ENCODE measurements at places on chromosomes 5 and 9.
A peak's percentile ranks its signal among the peaks of the same experiment; 100 is the strongest.

DNA sequence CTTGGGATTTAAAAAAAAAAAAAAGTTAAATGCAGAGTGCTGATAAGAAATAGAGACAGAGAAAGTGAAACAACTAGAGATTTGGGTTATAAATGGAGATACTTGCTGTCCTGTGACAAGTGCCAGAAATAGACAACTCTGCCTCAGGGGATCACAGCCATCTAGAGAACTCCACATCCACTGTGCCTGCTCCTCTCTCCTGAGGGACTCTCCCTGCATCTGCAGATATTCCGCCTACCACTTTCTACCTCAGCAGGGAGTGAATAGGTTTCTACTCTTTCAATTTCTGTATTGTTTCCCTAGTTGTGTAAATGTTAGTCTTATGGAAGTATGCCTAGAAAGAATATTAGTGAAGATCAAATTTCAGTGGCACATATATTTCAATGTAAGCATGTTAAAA, 307.2 kb downstream of the HTR1A start:
- DNase-seq, result no peak

DNA sequence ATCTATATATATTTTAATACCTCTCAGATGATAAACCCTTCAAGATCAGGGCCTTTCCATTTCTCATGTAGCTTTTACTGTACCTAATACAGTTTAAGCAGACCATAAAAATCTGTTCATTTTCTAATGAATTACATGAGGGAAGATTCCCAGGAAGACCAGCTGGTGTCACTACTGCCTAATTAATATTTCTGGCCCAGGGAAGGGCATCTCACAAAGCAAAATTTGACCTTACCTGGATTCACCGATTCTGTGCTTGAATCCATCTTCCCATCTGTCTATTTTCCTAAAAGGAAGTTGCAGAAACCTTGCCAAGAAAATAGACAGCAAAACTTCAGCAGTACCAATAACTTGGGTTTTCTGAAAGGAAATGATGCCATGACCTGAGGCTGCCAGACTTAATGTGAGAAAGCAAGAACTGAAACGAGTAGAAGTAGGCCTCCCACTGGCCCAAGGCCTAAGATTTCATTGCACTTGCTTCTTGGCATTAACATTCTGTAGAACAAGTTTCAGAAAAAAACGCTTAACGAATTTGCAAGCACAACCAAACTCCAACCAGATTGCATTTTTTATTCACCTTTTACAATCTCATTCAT, 83.0 kb upstream of the GLIS3 start:
- no peak for DNase-seq

GRCh38 chr5:95730730-95731570, at the start of gene RHOBTB3:
Gene RHOBTB3, plus strand, starts transcription at chr5:95731336. Its CDS starts 347 bp downstream, at chr5:95731683.
- DNase-seq, result peak; percentile 30

DNA sequence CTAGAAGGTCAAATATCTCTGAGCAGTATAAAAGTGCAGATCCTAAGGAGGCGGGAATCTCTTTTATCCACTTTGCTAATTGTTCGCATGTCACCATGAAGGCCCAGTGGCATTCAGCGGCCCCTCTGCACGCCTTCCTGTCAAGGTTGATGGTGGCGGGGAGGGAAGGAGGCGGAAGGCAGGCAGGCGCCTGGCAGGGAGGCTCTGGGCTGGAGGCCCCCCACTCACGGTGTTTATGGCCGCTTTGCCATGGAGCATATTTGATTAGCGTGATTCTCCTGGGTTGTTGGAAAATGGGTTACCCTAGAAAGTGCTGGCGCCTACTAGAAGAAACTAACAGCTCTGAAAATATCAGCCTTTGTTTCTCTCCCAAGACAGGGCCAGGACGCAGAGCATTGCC, 209.6 kb downstream of the FSTL4 start:
- no peak for DNase-seq

GRCh38 chr5:41415242-41415641, 95.2 kb downstream of the PLCXD3 start:
- DNase-seq, result no peak

- no peak for DNase-seq
These were observed 48.8 kb downstream of the ACER2 start for GRCh38 chr9:19457693-19458009.

All from CD4-positive, alpha-beta T cell treated with Interleukin-15 for 1 hour (primary cell).